ENCODE measurements at places on chromosomes 3 and 15. TPM values are rescaled to one million over a fixed set of nuclear protein-coding genes. Genes with fewer than 3 reads are reported as not detected.

The CMSS1 gene
- polyA plus RNA-seq: 15.7 TPM

The SCAANT1 gene
- not detected for polyA plus RNA-seq

The FHIT gene
- 0.17 TPM for polyA plus RNA-seq

The CHRFAM7A gene
- 0.09 TPM for polyA plus RNA-seq

The KIF7 gene
- polyA plus RNA-seq: 4.8 TPM

DNA sequence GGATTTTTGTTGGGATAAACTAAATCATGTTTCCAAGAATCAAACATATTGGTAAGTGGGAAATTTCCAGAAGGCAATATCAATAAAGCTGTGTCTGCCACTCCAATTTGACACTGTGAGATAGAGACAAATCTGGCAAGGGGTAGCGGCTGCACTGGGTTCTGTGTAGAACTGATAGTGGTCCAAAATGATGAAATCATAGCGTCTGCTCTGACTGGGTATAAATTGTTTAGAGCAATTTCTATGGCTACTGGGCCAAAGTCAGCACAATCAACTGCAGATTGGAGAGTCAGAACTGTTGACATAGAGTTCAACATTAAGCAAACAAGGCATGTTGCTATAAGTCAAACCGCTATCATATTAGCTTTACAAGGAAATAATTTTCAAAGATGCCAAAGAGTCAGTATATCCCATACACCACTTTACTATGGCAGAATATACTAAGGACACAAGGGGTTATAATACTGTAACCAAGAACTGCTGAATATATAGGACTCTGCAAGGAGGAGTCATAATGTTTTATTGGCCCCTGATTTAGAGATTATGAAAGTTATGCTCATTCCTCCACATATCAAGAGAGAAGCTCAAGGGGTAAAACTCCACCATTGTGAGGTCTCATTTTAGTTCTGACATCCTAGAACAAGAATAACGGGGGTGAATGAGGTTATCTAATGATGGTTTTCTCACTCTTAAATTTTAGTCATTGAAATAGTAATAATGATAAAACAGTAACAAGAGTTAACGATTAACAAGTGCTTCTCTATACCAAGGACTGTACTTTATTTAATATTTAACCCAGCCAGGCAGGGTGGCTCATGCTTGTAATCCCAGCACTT is 309.7 kb upstream of the GADL1 start:
- no peak for DNase-seq

DNA sequence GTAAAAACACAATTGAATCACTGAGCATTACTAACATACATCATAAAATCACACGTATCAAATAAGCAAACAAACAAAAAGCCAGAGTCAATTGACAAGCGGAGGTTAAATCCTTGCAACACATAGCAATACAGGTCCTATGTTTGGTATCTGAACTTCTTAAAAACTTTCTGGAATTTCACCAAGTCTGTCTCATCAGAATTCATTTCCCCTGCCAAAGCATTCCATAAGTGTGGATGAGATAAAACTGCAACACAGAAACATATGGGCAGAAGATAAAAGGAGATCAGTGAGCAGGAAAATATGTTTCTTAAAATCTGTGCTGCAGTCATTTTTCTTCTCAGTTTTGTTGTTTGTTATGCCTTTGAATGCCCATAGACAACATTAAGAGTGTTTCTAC is 1155.5 kb downstream of the TBL1XR1 start:
- peak; percentile 4 for DNase-seq

DNA sequence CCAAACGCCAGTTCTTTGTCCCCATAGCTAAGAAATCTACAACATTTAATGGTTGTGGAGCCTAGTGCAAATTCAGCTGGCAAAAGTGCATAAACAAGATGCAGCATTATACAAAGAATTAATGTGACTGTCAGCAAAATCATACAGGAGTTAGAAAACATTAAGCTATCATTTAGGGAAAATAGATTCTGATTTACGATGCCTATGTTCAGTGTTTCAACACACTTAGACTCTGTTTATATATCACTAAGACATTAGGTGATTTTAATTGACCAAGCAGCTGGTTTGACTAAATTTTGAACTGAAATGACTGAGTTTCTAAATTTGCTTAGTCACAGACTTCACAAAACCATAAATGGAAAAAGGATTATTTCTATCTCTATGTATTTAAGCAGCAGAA is 1076.8 kb downstream of the TBL1XR1 start:
- DNase-seq: no peak

DNA sequence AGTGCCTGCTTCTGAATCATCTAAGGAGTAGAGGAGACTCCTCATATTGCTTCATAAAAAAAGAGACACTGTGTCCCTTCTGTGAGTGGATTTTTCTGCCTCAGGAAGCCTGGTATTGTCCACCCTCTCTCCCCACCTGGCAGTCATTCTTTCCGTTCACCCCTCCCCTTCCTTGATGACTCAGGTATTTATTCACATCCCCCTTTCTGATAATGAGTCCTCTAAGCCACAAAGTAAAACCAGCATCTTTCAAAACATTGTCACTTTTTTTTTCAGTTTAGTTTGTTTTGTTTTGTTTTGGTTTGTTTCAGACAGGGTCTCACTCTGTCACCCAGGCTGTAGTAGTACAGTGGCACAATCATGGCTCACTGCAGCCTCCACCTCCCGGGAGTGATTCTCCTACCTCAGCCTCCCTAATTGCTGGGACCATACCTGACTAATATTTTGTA is 65.2 kb upstream of the UBE2E1 start:
- DNase-seq: no peak

- DNase-seq: peak; percentile 65
Measured at GRCh38 chr3:138082085-138082991, 33.1 kb downstream of the DZIP1L start.

- DNase-seq: no peak
Measured at GRCh38 chr3:35617370-35617769, 22.0 kb upstream of the ARPP21 start.

GRCh38 chr3:11323813-11324212 is 51.6 kb downstream of the ATG7 start:
- no peak for DNase-seq

DNA sequence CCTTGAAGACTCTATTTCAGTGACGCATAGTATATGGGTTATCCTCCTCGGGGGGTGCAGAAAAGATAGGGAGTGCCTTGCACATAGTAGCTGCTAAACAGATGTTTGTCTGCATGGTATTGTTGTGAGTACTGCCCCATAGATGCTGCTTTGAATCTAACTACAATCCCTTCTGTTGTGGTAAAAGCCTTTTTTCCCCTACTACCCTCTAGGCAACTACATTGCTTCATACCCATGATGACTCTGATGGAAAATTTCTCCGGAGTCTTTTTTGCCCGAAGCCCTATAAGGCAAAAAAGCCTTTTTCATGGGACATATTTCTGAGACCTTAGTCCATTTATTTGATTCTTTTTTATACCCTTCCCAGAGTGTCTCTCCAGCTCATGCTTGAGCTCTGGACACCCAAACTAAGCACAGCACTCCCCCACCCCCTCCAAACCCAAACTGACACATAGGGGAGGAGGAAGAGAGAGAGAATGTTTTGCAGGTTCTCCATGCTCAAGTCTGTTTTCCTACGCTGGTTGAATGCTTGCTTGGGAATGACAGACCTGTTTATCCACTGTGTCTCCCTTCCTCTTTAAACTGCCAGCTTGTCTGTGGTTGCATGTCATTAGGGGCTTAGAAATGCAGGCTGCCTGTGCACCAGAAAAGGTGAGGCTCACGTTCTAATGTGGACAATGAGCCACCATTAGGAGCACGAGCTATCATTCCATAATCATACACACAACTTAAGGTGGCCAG is 52.9 kb downstream of the LRTM1 start:
- no peak for DNase-seq

DNA sequence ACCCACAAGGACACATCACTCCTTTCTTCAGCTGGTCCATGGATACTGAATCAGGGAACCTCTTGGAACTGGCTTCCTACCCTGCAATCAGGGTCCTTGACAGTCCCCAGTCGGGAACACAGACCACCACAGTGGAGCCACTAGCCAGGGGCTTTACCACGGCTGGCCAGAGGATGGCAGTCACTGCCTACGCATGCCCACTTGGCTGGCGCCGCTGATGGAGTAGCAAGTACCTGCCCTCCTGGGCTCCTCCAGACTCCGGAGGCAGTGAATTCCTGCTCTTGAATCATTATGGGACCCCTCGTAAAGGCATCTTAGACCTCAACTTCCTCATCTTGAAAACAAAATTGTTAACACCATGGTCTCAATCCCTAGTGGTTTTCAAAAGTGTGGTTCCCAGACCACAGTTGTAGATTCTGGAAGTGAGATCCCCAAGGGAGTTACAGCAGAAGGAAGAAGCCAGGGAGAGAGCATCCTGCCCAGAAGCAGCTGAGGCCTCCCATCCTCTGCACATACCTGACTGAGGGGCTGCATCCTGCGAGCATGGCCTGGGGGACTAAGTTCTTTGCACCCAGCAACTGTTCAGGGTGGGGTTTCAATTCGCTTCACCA is 9.1 kb upstream of the SKIC8 start:
- DNase-seq: peak; percentile 33

DNA sequence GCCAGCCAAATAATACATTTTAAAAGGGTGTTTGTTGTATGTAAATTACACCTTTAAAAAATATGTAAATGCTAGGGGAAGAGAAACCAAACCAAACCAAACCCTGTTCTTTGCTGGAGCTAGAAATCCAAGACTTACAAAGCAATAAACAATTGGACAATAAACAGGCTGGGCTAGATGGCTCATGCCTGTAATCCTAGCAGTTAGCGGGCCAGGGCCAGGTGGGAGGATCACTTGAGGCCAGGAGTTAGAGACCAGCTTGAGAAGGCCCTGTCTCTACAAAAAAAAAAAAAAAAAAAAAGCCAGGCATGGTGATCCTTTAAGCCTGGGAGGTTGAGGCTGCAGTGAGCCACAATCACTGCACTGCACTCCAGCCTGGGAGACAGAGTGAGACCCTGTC is 12.5 kb downstream of the STOML1 start:
- no peak for DNase-seq

DNA sequence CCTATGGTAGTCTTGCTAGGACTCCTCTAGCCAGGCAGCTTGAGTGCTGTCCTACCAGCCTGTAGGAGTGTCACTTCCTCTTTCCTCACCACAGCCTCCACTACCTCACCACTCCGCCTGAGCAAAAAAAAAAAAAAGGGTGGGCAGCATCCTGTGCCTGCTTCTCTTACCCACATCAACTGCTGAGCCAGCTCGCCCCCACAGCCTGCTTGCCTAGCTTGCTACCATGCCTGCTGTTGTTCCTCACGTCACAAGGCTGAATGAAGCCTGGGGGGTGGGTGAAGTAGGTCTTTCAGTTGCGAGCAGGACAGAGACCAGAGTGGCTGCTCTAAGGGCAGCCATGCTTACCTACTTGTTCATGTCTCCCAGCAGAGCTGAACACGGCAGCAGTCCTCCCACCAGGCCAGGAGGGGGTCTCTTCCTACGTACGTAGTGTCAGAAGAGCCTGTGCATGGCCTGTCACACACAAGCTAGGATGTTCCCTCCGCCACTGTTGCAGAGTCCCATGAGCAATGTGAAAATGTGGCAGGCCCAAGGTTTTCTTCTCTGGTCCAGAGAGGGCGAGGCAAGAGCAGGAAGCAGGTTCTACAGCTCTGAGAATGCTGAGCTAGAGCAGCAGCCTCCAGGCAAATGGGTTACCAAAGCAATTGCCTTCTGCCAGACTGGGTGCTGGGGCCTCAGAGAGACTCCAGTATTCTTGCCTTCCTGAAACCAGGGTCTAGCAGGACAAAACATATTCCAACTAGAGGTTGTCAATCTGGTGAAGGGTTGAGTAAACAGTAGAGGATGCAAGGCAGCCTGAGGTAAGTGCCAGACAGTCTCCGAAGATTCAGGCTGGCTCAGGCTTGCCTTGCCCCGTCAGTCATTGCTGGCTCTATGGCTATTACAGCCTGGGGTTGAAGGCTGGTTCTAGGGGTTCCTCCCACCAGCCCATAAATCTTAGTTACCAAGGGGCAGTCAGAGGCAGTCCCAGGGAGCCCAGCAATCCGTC is 8.1 kb downstream of the PPM1M start:
- DNase-seq: no peak

DNA sequence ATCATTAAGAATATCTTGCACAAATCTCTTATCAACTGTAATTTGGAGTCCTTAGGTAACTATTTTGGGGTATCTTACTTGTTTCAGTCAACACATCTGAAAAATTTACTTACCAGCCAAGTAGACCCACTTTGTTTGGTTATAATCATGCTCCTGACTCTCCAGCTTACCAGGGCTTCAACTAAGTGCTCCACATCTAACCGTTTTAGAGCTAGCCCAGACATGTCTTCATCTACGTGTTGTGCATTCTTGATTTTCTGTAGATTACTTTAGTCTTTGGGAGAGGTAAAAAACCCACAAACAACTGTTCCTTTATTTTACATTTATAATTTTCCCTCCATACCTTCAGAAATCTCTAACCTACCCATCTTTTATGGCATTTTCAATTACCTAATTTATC is 17.2 kb downstream of the EAF2 start:
- no peak for DNase-seq

GRCh38 chr3:177146646-177147045 is 50.6 kb downstream of the TBL1XR1 start:
- DNase-seq: no peak

- no peak for DNase-seq
Measured at GRCh38 chr15:80242802-80243201, 9.2 kb downstream of the CTXND1 start.

DNA sequence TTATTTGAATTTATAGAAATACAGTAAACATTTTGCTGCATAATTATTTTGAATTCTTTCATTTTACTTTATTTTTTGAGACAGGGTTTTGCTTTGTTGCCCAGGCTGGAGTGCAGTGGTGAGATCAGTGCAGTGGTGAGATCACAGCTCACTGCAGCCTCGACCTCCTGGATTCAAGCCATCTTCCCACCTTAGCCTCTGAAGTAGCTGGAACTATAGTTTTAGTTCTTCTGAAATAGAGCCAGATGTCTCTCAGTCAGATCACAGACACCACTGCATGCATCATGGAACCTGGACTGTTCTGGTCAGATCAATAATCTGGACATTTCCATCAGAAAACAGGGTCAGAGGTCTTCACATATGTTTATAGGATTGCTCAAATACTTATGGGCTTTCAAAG is 7.9 kb downstream of the RPLP1 start:
- DNase-seq: no peak

Measured in AG04450 (cell line).